ENCODE measurements at places on chromosomes 4 and X.

DNA sequence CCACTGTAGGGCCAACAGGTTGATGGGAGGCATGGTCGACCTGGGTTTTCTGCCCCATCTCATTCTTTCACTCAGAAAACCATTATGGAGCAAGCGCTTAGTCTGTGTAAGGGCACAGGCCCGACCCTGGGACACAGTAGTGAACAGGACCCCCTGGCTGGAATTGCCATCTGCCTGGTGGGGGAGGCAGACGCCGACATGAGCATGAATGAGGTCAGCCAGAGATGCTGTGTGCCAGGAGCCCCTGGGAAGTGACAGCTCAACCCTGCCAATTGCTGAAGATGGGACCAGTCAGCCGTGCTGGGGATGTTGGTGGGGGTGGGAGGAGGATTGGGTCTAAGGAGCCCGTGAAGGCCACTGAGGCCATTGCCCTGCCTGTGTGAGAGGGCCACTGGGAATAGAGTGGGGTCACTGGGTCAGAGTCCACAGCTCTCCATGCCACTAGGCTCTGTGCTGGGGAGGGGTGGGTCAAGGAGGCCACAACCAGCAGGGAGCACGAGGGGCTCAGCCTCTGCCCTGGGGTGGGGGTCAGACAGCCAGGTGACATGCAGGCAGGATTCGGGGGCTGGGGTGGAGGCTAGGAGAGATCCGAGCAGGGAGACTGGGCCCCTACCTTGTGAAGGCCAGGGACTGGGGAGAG, 31.0 kb downstream of the ZNF185 start:
- DNase-seq = no peak

DNA sequence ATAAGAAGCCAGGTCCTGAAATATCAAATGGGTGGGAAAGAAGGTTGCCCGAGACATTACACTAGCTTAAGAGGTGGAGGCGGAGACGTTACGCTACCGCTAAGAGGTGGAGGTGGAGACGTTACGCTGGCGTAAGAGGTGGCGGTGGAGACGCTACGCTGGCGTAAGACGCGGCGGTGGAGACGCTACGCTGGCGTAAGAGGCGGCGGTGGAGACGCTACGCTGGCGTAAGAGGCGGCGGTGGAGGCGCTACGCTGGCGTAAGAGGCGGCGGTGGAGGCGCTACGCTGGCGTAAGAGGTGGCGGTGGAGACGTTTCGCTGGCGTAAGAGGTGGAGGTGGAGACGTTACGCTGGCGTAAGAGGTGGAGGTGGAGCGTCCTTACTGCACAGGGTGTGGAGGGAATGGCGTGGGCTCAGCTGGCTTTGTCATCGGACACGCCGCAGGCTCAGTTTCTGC, 12.8 kb downstream of the CYP4V2 start:
- no peak for DNase-seq

GRCh38 chr4:130738233-130738632, 1642.3 kb downstream of the C4orf33 start:
- DNase-seq = no peak

DNA sequence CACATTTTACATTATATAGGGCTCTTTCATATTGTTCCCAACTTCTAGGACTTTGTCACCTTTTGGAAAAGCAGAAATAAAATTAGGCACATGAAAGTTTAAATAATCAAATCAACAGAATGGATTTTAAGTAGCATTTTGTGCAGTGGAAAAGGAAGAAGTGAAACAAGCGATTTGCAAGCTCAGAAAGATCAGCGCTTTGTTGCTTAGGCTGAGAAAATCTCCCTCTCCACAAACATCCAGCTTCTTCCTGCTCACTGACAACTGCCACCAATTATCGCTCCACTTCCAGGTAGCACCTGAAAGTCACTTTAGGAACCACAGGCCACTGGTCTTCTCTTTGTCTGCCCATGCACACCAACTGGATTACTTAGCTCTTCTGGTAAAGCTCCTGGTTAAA, 2.0 kb upstream of the PDK3 start:
- no peak for DNase-seq

- no peak for DNase-seq
These were observed 10.5 kb downstream of the TLR7 start for GRCh38 chrX:12877386-12877785.

- peak; percentile 83 for DNase-seq
These were observed 375.6 kb downstream of the FBXW7 start for GRCh38 chr4:152160225-152160800.

DNA sequence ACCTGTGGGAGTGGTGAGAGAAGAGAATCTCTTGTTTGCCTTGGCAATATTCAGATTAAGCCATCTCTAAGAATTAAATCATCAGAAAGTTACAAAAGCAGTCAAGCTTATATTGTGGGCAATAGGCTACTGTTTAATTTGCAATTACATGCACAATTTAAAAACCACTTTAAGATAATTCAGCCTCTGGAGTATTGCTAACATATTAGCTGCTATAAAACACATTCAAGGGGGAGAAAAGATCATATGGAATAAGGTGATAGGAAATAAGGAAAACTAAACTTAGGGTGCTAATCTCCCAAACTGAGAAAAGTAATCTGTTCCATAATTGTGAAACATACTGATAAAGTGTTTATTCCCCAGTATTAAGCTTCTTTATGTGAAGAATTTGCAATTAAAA, 103.9 kb downstream of the ARAP2 start:
- no peak for DNase-seq

DNA sequence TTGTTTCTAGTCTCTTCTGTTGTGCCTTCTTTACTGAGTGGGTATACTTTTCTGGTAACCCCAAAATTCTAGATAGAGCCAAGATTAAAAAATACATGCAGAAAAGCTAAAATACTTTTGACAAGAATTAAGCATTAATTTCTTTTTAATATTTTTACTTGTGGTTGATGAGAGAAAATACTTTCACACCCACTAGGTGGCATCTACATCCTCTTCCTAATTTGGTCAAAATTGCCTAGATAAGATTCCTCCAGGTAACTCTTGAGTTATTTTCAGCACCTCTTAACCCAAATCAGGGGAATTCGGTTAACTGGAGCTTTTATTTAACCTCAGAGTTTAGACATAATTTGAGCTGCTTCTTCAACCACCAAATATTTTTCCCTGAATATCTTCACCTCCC, 28.4 kb upstream of the COX7B2 start:
- DNase-seq = peak; percentile 54

DNA sequence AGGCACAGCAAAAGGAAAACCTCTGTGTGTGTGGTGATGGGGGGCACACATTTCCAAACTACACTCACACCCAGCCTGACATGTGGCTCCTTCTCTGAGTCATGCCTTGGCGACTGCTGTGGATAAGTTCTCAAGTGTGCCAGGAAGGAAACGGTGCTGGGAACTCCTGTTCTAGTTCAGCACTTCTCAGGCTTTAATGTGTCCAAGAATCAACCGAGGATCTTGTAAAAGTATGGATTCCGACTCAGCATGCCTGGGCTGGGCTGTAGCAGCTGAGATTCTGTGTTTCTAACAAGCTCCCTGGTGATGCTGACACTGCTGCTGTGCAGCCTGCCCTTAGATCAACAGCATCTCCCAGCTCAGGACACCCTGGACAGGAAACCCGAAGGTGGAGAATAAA, 20.2 kb downstream of the CLNK start:
- DNase-seq = peak; percentile 2
